ENCODE measurements at places on chromosomes 7 and 10. TPM values are rescaled to one million over a fixed set of nuclear protein-coding genes. Genes with fewer than 3 reads are reported as not detected.

The ZEB1 gene
- total RNA-seq: 117 TPM

The DRGX gene
- not detected for total RNA-seq

The FLNC gene
- total RNA-seq: 81.8 TPM

The MBL2 gene
- not detected for total RNA-seq

The GIMAP2 gene
- total RNA-seq: 26.2 TPM

The IL15RA gene
- 16.1 TPM for total RNA-seq

The PGAM2 gene
- not detected for total RNA-seq

The AKR1C2 gene
- 1.7 TPM for total RNA-seq
